ENCODE measurements at places on chromosomes 3 and 15.

DNA sequence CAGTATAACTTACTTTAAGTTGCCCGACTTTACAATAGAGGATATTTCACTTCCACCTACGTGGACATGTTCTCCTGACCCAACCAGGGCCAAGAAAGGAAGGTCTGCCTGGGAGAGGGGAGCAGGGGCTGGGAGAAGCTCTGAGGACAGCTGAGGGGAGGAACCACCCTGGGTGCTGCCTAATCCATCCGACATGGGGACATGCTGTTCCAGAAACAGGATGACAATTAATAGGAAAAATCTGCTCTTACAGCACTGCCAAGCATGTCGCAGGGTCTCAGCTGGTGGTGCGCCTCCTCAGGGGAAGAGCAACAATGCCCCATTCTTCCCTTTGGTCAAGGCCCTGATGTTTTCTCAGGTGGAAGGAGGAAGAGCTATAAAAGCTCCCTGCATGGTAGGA is 132.3 kb downstream of the NTRK3 start:
- DNase-seq = no peak

DNA sequence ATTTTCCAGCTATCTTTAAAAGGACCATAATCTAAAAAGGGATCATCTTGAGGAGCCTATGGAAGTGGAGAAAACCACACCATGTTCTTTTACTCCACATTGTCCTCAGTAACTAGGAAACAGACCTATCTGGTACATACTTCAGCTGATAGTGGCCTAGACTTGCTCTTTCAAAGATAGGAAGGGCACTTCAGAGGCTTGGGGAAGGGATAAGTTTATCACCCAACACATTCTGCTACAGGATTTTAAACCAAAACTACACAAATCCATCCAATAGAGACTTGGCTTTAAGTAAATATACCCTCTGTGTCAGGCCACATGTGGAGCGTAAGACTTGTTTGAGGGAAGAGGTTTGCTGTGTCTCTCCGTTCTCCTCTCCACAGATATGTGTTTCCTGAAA is 35.4 kb downstream of the CP start:
- DNase-seq = no peak

DNA sequence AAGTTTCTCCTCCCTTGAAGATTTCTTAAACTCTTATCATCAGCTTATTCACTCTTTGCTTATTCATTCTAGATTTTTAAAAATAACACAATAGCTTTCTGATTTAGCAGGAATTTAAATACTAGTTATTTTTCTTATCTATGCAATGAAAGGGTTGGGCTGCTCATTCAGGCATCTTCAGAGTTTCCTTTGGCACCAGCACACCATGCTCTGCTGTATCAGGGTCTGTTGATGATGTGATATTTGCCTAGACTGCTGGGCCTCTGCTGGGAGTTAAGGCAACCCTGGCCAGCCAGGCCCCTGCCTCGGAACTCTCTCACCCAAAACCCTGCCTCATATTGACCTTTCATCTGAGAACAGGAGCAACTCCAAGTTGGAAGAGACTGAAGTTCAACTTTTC is 35.0 kb downstream of the DRD3 start:
- no peak for DNase-seq

DNA sequence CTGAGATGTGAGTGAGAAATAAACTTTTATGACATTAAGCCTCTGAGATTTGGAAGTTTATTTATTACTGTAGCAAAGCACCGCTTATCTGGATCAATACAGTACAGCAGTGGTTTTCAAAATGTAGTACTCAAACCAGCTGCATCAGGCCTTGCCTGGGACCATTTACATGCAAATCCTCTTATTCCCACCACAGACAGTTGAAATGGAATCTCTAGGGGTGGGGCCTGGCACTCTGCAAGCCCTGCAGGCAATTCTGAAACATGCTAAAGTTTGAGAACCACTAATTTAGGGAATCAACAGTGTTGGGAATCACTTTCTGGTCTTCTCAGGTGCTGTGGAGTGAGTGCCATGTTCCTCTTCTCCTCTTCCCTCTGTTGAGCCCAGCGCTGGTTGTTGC is 77.8 kb upstream of the TAMM41 start:
- no peak for DNase-seq

DNA sequence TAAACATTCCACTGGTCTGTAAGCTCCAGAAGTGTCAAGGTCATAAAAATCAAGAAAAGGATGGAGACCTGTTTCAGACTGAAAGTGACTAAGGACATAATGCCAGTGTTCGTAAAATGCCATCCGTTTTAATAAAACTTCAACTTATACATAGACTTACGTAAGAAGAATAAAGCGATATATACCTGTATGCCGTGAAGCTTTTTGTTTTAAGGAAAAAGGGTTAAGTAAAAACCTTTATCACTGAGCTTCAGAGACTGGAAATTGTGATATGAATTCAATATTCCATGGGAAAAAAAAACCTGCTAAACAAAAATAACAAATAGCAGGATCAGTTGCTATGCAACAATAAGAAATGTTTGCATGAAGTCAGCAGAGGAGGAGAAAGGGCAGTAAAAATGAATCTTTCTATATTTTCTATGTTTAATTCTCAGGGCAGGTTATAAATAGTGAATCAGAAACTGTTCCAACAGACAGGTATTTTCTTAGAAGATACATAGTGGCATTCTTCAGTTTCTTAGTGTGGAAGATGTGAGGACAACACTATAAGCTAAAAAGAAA is 42.5 kb downstream of the CHSY1 start:
- no peak for DNase-seq

DNA sequence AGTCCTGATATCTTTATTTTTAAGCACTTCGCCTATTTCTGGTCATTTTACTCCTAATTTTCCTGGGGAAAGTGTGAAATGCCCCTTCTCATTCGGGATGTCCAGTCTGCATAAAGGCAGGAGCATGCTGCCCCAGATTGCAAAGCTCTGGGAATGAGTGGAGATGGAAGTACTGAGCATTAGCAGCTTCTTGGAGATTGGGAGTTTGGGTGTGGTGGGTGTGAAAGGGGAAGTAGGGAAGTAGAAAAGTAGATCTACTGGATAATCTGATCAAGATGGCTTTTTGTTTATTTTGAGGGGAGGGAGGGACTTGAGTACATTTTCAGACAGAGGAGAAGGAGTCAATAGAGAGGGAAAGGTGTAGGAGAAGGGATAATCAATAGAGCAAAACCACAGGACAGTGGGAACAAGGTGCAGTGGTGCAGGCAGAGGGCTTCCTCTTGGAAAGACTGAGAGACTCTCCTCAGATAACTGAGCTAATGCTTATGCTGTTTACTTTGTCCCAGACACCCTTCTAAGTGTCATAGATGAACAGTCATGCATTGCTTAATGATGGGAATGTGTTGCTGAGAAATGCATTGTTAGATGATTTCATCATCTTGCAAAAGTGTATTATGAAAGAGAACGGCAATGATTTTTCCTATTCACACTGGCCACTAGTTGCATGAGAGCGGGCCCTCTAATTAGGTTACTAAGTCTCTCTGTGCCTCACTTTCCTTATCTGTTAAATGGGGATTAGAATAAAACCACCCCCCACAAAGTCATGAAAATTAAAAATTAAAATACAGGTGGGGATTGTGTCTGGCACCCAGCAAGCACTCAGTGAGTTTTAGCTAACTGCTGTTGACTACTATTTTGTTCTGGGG is 45.5 kb downstream of the PHLDB2 start:
- peak; percentile 60 for DNase-seq

DNA sequence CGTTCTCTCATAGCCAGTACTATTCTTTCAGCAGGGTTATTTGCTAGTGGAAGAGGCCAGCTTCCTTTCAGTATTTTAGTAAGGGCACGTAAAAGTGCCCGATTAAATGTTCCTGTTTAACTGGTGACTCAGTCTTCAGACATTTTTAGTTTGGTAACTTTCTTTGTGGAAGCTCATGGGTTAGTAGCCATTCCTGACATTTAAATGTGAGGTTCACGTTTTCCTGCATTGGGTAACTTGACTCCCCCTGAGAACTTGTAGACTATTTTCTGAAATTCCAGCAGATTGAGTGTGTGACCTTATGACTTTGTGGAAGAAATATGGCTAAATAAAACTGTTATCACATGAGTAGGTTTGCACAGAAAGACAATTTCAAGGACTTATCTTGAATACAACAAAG is 16.9 kb downstream of the ABHD2 start:
- no peak for DNase-seq

- no peak for DNase-seq
Measured at GRCh38 chr3:122536632-122537001, 21.9 kb upstream of the KPNA1 start.

- no peak for DNase-seq
Measured at GRCh38 chr15:70610541-70610940, 152.8 kb downstream of the UACA start.

DNA sequence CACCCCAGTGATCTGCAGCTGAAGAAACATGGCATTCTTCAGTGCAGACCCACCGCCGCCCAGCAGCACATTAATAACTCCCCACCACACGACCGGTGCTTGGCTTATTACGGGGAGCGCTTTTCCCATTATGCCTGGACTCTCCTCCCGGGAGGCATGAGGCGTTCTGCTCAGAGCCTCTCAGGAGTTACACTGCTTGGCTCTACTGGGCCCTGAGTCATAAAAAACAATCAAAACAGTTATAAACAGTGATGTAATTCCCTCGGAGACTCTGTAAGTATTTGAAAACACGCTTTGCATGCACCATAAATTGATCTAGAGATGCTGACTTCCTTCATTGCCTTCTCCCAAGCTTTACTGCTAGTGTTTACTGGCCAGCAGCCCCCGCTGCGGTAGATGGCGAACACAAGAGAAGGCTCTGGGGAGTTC is 77.1 kb upstream of the SNRPA1 start:
- no peak for DNase-seq

Data from AML-193 (cell line).